ENCODE measurements at places on chromosomes 5 and 9.

- no peak for DNase-seq
These were observed 103.1 kb upstream of the CLINT1 start for GRCh38 chr5:157961896-157962590.

DNA sequence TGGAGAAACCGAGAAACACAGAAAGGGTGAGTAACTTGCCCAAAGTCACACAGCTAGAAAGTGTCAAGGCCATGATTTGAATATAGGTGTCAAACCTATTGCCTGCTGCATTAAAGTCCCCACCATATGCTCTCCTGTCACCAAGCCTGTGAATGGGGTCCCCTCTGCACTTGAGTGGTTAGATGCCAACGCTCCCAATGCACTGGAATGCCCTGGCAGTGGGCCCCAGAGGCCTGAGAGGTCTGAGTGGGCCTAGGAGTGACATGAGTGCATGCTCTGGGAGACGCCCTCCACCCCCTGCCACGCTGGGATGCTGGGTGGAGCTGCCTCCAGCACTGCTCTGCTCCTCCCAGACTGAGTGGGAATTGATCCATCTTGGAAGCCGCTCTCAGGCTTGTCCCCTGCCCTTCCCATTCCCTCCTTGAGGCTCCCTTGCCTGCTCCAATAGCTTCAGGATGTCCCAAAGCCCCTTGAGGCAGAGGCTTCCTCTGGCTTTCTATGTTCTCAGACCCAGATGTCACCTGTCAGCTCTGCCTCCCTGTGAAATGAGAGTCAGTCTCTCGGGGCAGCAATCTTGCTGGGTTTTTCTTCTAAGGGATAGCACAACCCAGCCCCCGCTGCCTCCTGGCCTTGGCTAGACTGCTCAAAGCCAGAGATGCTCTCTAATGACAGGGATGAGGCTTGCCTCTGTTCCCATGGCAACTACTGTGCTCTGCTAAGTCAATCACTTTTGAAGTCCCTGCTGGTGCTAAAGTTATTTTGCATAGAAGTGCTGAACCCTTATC is 6.6 kb upstream of the ARSI start:
- no peak for DNase-seq

- no peak for DNase-seq
These were observed 616 bp downstream of the VCAN start for GRCh38 chr5:83472213-83472507.

DNA sequence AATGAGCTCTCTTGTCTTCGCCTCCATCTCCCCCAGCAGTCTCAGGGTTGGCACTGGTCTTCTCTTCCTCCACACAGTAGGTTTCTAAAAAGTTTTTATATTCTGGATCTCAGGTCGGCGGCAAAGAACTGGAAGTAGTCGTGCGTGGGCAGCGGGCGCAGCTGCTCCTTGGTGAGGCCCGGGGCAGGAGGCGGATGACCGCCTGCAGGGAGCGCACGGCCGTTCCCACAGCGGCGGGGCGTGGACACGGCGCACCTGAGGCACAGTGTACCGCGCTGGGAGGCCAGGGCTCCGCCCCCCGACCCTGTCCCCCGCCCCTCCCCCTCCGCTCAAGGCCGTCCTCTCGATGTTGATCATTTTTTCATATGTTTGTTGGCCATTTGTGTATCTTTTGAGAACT is 92.4 kb downstream of the STX17 start:
- no peak for DNase-seq

- DNase-seq = no peak
These were observed 216.7 kb upstream of the ARRDC3 start for GRCh38 chr5:91599863-91600262.

DNA sequence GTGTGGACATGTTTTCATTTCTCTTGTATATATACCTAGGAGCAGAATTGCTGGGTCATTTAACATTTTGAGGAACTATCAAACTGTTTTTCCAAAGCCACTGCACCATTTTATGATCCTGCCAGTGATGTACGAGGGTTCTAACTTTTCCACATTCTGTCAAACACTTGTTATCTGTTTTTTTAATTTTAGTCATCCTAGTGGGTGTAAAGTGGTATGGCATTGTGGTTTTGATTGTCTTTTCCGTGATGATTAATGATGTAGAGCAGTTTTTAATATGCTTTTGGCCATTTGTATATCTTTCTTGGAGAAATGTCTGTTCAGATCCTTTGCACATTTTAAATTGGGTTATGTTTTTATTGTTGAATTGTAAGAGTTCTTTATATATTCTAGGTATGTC is 107.0 kb downstream of the MELK start:
- no peak for DNase-seq

DNA sequence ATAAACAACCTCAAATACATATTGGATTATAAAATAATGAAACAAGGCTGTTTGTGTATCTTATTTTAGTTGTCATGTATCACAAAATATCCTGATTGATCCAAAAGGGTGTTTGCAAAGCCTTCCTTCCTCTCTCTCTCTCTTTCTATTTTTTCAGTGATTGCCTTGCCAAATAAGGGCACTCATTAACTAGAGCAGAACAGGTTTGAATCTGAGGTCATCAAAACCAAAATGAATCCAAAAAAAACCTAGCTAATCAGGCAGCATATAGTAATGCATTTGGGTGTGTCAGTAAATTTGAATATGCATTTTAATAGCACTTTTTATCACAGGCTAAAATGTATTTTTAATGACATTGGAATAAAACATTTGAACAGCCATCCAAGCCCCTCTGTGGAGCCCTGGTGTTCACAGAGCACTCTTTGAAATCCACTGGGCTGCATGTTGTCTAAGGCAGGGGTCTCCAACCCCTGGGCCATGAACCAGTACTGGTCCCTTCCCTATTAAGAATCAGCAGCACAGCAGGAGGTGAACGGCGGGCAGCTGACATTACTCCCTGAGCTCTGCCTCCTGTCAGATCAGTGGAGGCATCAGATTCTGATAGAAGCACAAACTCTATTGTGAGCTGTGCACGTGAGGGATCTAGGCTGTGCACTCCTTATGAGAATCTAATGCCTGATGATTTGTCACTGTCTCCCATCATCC is 171.8 kb upstream of the RAI14 start:
- DNase-seq = no peak

- no peak for DNase-seq
These were observed 1.4 kb upstream of the NFX1 start for GRCh38 chr9:33288828-33289483.

DNA sequence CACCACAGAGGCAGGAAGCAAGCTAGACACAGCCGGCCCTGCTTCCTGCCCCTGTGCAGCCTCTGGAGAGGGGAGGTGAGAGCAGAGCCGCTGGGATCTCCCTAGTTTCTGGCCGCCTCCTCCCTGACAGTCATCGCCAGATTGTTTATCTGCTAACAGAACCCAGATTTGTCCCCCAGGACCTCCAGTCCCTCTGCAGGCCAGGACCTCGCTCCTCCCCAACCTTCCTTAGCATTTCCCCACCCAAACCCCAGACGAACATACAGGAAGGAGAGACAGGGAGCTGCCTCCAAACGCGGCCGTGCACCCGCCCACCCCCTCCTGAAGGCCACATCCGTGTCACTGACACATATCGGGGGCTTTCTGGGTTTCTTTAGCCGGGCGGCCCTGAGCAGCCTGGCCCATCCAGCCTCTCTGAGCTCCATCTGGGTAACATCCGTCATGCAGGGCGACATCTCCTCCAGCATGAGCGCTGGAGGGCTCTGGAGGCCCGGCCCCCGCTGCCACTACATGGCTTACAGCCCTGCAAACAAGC is 47.5 kb downstream of the DBH start:
- peak; percentile 22 for DNase-seq

- no peak for DNase-seq
These were observed 226.4 kb downstream of the DCP2 start for GRCh38 chr5:113202746-113203716.

DNA sequence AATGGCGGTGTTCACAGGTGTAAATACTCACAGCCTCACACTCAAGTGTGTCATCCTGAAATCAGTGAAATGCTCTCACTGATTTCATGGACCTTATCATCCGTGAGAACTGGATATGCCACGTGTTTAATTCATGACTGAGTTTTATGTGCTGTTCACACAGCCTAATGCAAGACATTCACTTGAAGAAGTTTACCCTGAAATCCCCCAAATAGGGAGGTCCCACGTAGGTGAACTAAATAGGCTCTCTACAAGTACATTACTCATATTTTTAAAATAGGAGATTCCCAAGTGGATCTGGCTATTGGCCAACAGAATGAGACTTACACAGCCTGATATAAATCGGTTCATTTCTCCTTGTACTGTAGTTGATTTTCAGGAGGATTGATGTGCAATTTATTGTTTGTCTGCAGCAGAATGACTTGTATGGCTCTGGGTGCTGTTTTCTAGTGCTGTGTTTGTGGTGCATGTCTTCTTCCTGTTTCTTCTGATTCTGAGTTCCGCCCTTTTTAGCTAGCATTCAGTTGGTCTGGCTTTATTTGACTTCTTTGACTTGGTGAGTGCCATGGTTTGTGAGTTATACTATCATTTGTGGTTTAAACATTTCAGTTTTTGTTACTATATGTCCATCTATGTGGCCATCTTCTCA is 25.1 kb downstream of the TRIO start:
- no peak for DNase-seq

- DNase-seq = no peak
These were observed 61.4 kb upstream of the CKMT2 start for GRCh38 chr5:81171769-81172168.

- DNase-seq = no peak
These were observed 2223.1 kb upstream of the C9orf72 start for GRCh38 chr9:29796291-29796952.

DNA sequence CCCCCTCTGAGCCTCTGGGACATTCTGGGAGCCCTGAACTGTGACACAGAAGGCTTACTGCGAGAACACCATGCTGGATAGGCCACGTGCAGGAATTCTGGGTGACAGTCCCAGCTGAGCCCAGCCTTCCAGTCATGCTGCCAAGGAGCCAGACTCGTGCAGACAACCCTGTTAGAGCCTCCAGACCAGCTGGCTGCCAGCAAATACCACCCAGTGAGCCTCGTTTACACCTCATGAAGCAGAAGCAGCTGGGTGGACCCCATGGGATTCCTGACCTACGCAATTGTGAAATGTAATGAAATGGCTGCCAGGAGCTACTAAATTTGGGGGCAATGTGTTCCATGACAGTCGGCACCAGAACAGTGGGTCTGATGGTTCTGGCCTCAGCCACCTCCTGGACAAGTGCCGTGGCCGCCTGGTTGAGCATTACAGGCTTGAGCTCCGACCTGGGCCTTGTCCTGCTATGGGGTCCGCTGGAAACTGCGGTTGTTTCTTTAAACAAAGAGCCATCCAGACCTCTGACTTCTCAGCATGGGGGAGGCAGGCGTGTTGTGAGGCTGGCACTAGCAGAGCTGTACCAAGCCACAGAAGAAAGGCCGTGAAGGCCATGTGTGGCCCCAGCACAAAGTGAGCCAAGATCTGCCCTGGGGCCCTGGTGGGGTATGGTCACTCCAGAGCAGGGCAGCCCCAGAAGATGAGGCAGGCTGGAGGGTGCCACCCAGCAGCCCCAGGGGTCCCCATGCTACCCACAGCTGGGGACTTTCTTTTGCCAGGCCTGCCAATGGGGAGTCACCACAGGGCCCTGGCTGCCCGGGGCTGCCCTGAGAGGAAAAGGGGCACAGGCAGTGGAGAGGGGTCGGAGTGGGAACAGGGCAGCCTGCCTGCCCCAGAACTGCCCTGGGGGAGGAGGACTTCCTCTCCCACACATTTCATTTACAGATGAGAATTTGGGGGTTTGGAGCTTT is 19.3 kb upstream of the RXRA start:
- no peak for DNase-seq

DNA sequence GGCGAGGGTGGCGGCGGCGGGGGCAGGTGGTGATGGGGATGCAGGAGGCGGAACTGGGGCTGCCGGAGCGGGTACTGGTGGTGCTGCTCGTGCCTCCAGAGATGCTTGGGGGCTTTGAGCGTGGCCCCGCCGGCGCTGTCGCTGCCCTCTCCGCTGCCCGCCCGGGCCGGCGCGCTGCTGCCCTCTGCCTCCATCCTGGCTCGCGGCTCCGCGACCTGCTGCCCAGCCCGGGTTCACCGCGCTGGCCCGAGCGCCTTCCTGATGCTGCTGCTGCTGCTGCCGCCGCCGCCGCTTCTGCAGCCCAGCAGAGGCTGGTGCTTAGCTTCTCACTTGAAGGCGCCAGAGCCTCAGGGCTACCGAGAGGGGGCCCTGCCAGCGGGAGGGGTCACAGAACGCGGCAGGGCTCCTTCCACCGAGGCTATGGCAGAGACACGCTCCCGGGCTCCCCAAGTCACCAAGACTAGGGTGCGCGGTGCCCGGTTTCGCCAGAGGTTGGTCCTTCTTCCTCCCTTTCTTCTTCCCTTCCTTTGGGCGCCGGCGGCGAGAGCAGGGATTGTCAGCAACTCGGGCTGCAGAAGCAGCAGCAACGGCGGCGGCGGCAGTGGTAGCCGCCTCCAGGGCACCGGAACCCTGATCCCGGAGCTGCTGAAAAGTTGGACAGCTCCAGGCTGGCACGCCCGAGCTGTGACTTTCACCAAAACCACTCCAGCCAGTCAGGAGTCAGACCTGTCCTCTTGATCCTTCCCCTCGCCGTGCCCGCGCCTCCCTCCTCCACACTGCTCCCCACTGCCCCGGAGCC is at the start of gene PDE4D:
Gene PDE4D, minus strand, starts transcription at position 298 of the 799 bp plus-strand sequence.
- no peak for DNase-seq

DNA sequence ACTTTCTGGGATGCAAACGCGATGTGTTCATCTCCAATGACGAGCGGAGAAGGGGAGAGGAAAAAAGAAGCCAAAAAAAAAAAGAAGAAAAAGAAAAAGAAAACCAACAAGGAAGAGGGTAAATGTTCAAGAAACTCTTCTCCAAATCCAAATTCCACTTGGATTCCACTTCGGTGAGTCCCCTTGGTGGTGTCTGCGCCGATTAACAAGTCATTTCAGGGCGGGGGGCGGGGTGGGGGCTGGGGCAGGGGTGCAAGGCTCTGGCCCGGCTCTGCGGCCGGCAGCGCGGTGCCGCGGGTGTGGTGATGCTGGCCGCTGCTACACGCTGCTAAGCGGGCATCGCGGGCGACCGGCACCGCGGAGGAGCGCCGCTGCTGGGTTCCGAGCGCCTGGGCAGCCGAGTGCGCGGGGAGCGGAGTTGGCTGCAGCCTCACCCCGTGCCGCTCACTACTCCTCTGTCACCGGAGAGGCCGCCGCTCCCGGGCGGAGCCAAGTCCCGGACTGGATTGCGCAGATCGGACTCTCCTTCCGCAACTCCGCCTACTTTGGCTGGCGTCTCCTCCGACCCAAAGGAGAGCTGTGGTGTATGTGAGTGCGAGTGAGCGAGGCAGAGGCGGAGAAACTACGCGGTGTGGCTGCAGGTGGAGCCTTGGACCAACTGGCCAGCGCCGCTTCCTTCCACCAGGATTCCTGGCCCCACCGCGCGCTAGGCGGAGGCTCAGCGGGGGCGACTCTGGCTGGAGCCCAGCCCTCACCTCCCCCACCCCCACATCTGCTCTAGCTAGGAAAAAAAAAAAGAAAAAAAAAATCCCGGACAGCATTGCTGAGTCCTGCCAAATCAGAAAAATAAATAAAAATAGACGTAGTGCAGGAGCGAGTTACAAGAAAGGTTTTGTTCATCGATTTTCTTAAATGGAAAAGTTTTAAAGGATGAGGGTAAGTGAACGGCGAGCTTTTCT is at the start of gene SEMA6A:
Gene SEMA6A, minus strand, starts transcription at position 457 of the 959 bp plus-strand sequence. CDS start 69,879 bp downstream, outside the sequence.
- DNase-seq = no peak

Measured in stimulated activated CD8-positive, alpha-beta memory T cell treated with anti-CD3 and anti-CD28 coated beads, Interleukin-2, amount 100 ng/mL, for 1 hour (primary cell).